ENCODE measurements at places on chromosomes 12 and 14.

DNA sequence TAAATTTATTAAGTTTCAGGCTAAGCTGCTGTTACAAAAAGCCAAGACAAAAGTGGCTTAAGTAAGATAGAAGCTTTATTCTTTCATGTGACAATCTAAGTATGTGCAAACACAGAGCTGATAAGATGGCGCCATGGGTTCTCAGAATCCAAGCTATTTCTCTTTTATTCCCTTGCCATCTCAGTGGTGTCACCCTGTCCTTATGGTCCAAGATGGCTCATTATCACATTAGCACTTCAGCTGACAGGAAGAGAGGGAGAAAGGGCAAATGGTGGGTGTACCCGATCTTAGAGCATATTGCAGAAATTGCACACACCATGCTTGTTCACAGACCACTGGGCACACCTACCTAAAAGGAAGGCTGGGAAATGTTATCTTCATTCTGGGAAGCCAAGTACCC lies 211.7 kb downstream of the TMTC2 start:
- DNase-seq = no peak

DNA sequence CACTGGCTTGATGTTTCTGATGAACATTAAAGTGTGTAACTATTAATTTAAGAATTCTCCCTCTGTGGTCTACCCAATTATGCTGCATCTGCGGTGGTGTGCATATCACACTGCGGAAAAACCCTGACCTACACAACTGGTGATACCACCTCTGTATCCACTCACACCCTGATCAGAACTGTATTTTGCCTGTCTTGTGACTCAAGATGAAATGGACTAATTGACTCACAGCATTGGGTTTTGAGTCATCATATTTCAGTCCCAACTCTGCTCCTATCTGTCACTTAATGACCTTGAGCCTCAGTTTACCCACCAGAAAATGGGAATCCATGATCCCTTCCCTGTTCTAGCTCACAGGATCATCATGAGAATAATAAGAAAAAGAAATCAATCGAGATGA lies 65.6 kb downstream of the NUAK1 start:
- DNase-seq = peak; percentile 16

DNA sequence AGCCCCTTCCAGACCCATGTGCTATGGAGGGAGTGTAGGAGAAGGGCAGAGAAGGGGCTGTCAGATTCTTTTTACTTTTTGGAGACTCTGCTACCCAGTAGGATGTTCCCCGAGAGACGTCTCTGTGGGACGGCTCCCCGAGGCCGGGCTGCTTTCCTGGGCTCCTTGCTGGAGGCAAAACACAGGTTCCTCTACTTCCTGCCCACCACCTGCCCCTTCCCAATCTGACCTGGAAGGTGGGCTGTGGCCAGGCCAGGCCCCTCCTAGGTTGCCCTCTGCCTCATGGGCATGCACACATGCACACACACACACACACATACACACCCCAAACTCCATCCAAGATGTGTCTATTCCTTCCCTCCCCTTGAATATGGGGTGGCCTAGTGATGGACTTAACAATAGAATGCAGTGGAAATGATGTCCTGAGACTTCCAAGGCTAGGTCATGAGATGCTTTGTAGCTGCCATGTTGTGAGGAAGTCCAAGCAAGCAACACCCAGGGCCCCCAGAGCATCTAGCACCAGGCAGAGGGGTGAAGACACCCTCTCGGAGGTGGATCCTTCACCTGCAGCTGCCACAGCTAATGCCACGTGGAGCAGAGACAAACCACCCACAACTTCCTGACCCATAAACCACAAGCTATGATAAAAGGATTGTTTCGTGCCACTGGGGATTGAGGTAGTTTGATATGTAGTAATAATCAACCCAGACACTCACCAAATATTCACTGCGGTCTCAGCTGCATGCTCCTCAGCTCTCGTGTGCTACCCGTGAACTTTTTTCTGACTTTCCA lies 1.6 kb upstream of the ASB2 start:
- DNase-seq = no peak

- no peak for DNase-seq
These were observed 93.1 kb upstream of the EVL start for GRCh38 chr14:99971941-99972747.

DNA sequence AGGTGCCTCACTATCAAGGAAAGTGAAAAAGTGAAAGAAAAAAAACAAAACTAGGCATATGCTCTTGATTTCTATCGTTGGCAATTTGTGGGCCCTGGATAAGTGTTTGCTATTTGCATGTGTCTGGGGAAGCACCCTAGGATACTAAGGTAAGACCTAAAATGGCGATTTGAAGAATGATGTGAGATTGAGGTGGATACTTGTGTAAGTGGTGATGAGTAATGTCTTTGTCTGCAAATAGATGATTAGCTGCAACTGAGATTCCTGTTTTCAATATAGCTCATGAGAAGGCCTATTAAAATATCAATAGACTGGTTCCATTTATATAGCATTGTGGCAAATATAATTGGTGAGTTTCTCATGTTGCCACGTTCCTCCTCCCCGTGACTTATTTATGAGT lies 261.7 kb downstream of the NEDD1 start:
- DNase-seq = no peak

- DNase-seq = no peak
These were observed 168.1 kb downstream of the ADGRD1 start for GRCh38 chr12:131121705-131122405.

DNA sequence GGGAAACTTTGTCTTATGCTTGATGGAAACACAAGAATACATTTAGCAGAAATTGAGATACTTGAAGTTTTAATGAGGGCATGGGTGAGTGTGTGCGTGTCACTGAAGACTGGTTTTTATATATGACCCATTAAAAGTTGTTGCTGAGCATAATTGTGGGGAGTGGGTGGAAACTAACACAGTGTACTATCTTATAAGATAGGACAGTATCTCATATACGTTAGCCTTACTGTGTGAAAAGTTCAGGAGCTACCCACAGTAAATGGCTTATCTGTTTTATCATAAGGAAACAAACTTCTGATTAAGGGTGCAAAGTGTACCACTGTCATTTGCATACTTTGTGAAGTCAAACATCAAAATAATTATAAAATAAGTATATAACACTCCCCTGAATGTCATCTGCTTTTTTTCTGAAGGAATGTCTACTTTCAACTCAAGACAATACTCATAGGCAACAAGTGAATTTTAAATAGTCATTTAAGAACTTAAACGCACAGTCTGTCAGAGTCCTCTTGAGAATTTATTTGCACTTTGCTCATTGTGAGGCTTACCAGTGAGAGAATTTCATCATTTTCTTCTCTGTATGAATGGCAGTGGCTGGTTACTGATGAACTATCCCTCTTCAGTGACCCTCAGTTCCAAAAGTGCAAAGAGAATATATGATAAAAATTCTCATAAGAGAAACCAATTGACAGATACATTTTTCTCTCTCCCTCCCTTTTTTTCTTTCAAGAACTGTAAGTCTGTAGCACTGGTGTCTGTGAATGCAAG lies 4.2 kb downstream of the PDE3A start:
- DNase-seq = no peak

DNA sequence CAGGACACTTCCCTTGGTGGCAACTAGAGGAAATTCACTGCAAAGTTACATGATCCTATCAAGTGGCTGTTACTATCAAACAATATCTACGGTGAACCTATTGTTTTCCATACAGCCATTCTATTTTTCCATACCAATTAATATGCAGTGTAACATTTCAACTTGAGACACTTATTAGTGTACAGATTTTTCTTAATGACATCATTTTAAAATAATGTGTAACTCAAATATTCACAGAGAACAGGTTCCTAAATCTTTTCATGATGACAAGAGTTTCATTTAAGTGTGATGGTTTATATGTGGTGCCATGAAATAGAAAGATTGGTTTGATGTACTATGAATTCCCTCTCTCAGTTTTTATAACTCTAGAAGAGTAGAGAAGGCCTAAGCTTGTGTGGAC lies 291.2 kb upstream of the SOX5 start:
- no peak for DNase-seq

- DNase-seq = no peak
These were observed 189.9 kb downstream of the VRK1 start for GRCh38 chr14:96987086-96987474.

DNA sequence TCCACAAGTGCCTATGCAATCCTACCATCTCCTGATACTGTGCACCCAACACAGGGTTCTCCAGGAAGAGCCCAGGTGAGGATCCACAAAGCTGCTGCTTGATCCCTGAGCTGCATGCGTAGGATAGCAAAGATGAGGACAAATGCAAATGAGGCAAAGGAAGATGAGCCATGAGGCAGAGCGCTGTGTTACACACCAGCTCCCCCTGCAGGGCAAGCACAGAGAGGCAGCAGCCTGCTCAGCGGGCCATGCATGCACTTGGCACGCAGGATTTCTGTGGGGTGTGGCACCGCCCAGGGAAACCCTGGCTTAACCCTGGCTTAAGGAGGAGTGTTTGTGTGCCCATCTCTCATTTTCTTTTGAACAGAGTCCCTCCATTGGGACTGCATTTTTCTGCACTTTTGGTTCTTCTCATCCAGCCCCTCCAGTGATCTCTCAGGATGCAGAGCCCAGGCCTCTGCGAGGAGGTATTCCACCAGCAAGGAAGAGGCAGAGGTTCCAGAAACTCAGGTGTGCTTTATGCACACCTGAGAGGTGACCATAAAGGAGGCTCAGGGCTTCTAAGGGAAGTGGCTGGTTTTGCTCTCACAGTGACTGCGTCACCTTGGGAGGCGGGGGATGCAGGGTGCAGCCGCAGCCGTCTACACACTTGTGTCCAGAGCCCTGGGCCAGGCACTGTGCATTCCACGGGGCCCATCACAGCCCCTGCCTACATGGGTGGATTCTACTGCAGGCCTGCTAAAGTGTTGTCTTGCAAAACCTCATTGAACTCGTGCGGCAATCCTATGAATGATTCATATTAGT lies 973.3 kb upstream of the TMEM132C start:
- DNase-seq = peak; percentile 81

DNA sequence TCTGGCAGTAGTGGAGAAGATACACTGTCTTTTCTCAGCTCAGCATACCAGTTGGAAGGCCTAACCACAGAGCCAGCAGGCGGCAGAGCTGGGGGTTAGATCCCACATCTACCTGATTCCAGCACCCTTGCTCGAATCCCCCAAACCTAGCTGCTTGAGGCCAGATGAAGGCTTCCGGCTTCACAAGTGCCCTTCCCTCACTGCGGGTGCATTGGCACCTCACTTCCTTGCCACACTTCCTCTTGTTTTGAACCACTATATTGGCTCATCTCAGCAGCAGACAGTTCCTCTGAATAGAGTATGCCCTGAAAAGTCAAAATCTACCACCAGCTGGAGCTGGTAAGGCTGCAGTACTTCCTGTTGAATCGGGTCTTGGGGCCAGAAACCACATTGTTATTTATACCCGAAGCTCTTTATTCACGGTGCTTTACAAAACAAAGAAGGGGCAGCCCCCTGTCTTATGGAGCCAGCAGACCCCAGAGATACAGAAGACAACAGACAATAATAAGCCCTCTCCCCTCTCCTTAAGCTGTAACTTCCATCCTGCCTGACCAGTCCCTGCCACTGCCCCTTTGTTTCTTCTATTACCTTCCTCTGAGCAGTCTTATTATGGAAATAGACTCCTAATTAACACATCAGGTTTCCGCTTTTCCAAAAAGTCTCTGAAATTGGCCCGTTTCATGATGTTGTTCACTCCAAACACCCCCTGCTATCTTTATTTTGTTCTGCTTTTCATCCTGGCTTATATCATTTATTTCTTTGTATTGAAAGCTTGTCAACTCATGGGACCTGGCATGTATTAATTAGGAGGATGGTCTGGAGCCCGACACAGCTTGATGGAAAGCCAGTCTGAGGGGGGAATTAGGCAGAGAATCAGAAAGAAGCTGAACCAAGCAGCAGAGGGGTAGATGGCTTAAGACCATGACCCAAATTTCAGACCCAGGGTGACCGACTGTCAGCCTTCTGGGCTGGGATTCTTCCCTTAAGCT lies 233.5 kb downstream of the EFCAB11 start:
- DNase-seq = no peak

- no peak for DNase-seq
These were observed 30.4 kb downstream of the RAP1B start for GRCh38 chr12:68641138-68641537.

DNA sequence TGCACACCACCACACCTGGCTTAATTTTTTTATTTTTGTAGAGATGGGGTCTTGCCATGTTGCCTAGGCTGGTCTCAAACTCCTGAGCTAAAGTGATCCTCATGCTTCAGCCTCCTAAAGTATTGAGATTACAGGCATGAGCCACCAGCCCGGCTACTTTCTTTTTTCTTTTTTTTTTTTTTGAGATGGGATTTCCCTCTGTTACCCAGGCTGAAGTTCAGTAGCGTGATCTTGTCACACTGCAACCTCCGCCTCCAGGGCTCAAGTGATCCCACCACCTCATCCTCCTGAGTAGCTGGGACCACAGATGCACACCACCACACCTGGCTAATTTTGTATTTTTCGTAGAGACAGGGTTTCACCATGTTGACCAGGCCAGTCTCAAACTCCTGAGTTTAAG lies 51.1 kb downstream of the LIMA1 start:
- no peak for DNase-seq

All from epithelial cell of esophagus (primary cell).